ENCODE measurements at places on chromosomes 12 and 14.

DNA sequence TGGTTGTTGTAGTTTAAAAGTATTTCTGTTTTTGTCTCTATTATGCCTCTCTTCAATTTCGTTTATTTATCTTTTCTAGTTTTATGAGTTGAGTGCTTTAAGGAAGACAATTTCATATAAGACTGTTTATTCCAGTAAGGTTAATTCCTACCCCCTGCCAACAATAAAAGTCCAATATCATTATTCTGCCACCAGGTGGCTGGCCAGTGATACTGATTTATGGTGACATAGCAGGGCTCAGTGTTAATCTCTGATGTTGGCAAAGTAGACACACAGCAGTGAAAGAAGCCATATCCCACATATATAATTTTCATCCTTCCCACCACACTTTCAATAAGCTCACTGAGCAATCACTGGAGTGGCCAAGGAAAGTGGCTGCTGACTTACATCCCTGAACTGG is 69.0 kb upstream of the BMP4 start:
- no peak for DNase-seq

GRCh38 chr14:93765155-93765554 is 23.1 kb downstream of the PRIMA1 start:
- DNase-seq = no peak

GRCh38 chr14:95862243-95862642 is 14.4 kb upstream of the TUNAR start:
- DNase-seq = peak; percentile 7

GRCh38 chr14:99380402-99380801 is 100.3 kb downstream of the SETD3 start:
- no peak for DNase-seq

DNA sequence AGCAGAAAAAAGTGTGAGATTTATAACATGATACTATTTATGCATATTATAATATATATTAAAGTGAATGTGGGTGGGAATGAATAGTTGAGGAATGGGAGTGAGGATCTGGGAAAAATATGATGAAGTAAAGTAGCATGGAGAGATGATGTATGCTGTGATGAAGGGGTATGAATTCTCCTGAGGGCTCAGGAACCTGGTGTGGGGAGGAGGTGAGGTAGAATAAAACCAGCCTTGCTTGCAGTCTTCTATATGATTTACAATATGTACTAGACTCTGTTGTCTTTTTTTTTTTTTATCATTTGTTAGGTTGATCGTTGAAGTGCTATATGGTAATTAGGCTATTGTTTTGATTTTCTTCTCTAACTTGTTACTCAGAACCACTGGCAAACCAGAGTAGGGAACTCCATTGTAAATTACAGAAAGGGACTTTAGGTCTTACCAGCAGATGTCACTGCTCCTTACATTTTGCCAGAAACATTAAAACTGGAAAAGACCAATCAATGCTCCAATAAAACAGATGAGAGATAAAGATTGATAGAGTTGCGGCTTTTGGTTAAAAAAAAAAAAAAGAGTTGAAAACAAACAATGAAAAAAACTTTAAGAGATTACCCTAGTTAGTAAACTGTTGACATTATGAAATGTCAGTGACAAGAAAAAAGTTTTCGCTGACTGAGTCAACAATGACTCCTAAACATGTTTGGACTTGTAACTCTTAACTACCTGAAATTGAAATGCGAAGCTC is 39.9 kb downstream of the ATL1 start:
- DNase-seq = no peak

DNA sequence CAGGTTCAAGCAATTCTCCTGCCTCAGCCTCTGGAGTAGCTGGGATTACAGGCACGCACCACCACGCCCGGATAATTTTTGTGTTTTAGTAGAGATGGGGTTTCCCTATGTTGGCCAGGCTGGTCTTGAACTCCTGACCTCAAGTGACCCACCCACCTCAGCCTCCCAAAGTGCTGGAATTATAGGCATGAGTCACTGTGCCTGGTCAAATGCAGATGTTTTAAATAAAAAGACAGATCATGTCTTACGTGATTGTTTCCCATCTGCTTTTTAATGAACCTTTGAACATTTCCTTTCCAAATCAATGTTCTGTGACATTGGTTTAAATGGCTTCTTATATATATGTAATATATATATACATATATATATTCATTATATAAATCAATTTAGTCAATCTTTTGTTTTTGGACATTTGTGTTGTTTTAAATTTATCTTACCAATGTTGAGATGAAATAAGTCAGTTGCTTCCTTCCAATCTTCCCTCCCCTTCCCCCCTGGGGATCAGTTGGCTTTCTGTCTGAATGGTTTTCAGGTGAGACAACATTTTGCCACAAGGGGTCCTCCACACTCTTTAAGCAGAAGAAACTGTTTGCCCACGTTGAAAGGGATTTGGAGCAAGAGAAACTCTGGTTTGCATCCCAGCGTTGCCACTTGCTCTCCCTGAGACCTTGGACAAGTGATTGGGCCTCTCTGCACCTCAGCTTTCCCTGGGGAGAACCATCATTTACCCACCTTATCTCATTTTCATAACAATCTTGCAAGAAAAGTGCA is 47.6 kb upstream of the RBM19 start:
- DNase-seq = no peak

GRCh38 chr14:94052199-94052598 is 26.1 kb downstream of the OTUB2 start:
- DNase-seq = no peak

GRCh38 chr14:60169722-60170121 is 4.5 kb upstream of the DHRS7 start:
- DNase-seq = no peak

GRCh38 chr14:98808494-98809407 is 463.2 kb downstream of the BCL11B start:
- no peak for DNase-seq

DNA sequence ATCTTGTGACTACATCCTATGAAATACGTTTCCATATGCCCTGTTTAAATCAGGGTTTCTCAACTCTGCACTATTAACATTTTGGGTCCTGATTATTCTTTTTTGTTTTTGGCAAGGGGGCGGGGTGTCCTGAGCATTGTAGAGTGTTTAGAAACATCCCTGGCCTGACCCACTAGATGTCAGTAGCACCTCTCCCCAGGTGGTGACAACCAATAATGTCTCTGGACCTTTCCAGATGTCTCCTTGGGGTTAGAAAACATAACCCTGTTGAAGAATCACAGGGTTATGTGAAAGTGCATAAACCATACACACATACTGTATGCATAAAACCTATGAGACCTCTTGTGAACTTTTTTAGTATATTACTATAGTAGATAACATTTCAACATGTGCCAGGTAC is 1.4 kb downstream of the ACAD10 start:
- DNase-seq = no peak

- DNase-seq = no peak
These were observed 31.9 kb downstream of the RESF1 start for GRCh38 chr12:31991146-31991545.

DNA sequence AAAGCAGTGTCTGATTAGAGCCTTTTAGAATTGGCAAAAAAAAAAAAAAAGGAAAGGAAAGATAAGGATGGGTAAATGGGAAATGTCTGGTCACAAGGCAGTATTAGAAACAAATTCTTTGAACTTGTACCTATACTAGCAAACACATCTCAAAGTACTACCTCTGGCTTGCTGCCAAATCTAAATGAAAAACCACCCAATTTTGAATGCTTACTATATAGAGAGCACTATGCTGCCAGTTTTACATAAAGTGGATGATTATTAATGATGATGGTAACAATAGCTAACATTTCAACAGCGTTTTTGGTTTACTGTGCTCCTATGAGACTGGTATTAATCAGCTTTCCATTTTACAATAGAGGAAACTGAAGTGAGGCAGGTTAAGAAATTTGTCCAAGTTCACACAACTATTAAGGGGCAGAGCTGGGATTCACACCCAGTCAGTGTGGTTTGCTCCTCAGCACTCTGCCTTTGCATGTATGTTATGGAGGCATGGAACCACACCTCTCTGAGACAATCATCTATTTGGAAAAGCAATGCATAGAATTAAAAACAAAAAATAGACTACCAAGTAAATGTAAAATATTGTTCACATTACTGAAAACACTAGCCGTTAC is 34.2 kb downstream of the ATP2B1 start:
- DNase-seq = no peak

GRCh38 chr14:66293533-66294105 is 192.6 kb upstream of the CCDC196 start:
- no peak for DNase-seq

GRCh38 chr14:101352567-101352966 is 208.7 kb upstream of the DIO3 start:
- DNase-seq = no peak

DNA sequence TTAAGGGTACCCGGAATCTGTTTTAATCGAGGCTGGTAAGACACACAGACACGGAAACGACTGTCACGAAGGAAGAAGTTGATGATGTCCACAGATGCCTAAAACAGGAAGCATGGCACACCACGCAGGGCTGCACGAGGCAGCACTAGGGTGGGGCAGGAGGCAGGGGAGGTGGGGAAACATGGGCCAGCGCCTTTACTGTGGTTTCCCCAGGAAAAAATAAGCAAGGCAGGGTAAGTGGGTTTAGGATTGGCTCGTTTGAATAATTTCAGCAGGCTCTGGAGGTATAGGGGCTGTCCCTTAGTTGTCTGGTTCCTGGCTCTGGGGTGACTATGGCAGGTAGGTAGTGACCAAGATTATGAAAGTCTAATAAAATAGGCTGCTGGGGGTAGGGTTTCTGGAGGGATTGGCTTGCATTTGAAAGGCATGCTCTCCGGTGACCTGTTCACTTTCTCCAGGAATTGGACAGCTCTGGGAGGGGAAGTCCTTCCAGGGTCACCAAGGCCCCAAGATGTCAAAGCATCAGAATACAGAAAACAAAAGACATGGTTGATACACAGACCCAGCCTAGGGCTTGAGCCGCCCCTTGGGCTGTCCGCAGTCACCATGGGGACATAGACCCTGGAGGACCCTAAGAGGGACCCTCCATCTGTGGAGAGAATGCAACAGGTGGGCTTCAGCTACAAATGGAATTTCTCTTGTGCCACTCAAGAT is 35.3 kb downstream of the MAP1LC3B2 start:
- no peak for DNase-seq

DNA sequence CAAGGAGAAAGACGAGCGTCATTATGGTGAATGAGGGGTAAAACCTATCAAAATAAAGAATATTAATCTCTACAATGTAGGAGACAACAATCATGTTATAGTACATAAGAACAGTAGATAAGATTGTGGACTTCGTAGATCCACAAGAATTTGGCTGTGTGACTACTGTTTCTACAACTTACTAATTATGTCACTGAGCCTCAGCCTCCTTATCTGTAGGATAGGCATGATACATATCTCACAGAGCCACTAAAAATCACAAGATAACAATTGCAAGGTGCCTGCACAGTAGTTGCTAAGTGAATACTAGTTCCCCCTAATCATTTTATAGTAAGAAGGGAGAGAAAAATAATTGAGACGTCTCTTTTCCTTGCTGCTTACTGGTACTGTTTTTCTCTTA is 78.2 kb upstream of the STAC3 start:
- no peak for DNase-seq

DNA sequence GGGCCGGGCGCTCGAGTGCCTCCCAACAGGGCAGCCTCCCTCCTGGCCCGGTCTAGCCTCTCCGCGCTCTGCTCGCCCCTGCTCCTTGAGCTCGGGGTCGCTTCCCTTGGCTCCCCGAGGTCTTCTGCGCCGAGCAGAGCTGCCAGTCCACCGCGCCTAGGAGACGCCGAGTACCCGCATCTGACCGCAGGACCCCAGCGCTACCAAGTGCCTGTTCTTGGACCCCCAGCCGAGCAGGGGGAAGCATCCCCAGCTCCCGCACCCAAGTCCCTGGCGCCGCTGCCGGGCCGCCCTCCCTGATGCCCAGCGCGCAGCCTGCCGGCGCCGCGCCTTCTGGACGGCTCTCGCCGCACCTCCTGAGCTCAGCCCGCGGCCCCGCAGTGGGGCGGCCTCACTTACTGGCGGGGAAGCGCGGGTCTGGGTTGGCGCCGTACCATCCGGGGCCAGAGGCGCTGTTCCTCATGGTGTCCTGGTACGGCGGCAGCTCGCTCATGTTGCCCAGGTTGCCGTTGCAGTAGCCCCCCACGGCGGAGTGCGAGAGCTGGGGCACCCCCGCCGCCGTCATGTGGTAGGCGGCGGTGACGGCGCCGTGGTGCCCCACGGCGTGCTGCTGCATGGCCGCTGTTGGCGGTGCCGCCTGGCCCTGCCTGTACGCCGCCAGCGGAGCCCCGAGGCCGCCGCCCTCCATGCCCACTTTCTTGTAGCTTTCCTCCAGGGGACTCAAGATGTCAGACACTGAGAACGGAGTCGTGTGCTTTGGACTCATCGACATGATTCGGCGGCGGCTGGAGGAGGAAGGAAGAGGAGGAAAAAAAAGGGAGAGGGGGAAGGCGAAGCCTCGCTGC is 1.2 kb downstream of the NKX2-1 start:
- no peak for DNase-seq

DNA sequence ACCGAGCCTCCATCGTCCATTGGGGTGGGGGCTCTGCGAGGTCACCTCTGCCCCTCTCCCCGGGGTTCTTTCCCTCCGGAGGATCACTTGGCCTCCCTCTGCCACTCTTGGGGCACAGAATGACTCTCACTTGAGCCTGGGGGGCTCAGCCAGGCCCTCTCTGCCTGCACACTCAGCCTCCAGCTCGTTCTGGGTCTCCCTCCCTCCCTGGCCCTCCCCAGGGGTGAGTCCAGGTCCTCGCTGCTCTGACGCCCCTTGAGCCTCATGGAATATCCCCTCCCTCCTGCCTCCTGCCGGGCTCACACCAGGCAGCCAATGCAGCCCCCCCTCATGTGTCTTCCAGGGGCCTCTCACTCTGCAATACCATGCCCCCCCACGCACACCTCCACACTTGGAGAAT is 17.7 kb upstream of the SFSWAP start:
- DNase-seq = no peak

DNA sequence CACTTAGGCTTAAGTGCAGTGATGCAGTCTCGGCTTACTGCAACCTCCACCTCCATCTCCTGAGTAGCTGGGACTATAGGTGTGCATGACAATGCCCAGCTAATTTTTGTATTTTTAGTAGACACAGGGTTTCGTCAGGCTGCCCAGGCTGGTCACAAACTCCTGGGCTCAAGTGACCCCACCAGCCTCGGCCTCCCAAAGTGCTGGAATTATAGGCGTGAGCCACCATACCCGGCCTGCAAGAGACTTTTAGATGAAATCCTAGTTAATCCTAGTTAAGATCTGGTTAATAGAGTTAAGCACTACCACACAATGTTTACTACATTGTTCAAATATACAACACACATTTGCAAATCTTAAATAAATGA is 196.5 kb upstream of the AMIGO2 start:
- no peak for DNase-seq

DNA sequence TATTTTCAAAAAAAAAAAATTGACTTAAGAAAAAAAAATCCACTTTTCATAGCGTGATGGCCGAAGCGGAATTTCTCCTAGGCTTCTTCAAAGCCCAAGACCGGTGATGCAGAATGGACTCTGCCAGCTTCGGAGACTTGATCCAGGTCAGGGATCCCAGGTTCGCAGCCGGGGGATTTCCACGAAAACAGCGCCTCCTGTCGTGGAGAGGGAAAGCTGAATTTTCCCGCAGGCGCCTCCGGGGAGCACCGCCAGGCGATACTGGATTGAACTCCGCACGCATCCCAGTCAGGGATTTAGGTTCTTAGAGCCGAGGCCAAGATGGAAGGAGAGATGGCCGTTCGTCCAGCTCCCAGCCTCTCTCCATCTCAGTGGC is 2.1 kb downstream of the TTC6 start:
- no peak for DNase-seq

Measured in vagina (tissue), 2 donors.